ENCODE measurements at places on chromosomes 7 and 10. TPM values are rescaled to one million over a fixed set of nuclear protein-coding genes. Genes with fewer than 3 reads are reported as not detected.

The GIMAP5 gene
- 30.0 TPM for total RNA-seq

The TEX36 gene
- not detected for total RNA-seq

The ATP5F1C gene
- 269 TPM for total RNA-seq

The CDC123 gene
- 47.7 TPM for total RNA-seq

The MSMB gene
- not detected for total RNA-seq

The ERVW-1 gene
- total RNA-seq, result not detected

The CLCN1 gene
- total RNA-seq, result 0.35 TPM

GRCh38 chr10:49781247-49781646 lies 19.1 kb upstream of the OGDHL start:
- no peak for DNase-seq

DNA sequence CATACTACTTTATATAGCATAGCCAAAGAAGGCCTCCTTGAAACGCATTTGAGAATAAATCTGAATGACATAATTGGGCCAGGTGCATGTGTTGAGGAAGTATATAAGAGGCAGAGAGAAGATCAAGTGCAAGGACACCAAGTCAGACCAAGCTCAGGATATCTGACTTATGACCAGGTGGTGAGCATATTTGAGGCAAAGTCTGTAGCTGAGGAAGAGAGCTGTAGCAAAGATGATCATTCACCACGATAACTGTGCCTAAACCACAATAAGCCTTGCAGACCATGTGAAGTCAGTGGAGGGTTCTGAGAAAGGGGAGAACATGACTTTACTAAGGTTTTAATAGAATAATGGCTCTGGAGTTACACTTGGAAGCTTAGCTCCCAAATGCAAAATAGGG lies 292.3 kb downstream of the SORCS1 start:
- DNase-seq, result no peak

DNA sequence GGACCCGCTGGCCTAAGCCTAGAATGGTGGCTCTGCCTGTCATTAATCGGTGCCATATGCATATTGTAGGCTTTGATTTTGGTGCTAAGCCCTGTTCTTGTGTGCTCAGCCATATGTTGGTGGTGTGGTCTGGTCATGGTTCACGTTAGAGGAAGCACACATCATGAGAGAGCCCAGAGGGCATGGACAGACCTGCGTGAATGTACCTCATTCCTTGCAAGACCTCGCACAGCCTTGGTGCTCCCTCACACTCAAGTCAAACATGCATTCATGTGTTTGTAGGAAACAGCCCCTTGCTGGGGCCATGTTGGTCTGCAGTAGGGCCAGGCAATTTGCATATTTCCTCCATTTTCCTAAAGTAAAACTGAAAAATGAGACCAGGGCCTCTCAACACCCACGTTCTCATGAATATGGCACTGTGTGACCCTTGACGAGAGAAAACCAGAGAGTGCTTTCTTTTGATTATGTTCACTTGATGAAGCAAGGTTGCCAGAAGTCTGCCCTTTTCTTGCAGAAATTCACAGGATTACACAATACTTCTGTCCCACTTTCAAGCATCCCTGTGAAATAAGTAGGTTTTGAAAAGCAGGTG lies 268.7 kb downstream of the CELF2 start:
- DNase-seq, result no peak

GRCh38 chr7:73971704-73972341 lies 56.1 kb upstream of the ELN start:
- no peak for DNase-seq

DNA sequence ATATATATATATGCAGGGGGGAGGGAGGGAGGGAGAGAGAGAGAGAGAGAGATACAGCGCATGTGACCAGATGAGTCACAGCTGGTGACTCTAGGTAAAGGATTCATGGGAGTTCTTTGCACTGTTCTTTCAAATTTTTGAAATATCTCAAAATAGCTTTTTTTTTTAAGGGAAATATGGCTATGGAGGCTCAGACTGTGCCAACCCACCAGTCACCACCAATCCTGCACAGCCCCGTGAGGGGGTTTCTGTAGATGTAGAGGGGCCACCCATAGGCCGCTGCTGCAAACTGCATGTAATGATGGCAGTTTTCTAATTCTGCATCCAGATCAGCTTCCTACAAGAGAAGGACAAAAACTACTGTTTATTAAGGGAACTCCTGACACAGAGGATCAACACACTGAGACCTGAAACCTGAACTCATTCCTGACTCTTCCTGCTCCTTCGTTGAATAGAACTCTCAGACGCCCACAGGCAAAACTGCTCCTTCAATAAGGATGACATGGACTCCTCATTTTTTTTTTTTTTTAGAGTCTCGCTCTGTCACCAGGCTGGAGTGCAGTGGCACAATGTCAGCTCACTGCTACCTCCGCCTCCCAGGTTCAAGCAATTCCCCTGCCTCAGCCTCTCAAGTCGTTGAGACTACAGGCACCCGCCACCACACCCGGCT lies 17.3 kb downstream of the DAGLB start:
- DNase-seq, result no peak

- no peak for DNase-seq
These were observed 2.2 kb upstream of the FZD8 start for GRCh38 chr10:35644050-35644950.

DNA sequence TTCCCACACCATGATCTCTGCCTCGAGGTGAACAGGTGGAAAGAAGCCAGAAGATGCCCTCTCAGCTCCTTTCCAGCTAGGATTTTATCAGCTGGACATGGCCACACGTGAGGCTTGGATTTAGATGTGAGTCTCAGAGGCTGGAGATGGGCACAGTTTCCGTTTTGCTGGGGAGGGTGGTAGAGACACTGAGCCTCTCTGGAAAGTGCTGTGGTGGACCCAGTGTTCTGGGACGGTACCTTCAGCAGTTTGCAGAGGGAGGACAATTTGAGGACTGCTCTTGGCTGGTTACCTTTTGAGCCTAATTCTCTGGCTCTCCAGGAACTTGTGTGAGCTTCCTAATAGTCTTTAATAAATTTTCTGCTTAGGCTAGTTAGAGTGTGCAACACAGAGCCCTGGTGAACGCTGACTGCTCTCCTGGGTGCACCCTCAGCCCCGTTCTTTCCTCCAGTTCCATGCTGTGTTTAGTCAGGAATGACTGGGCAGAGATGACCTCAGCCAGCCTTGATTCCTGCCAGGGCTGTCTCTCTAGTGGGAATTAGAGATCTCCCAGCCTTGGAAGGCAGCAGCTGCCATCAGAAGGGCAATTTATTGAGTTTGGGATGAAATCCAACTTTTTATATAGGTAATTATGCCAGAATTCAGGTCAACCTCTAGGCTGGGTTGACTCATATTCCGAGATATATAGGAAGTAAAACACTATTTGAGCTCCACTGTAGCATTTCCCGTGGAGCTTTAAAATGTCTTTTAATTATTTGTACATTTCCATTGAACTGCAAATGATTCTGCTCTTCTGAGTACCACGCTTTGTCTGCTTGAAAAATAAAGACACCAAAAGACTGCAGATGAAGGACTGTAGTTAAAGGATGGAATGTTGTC lies 103.9 kb downstream of the GATA3 start:
- no peak for DNase-seq

DNA sequence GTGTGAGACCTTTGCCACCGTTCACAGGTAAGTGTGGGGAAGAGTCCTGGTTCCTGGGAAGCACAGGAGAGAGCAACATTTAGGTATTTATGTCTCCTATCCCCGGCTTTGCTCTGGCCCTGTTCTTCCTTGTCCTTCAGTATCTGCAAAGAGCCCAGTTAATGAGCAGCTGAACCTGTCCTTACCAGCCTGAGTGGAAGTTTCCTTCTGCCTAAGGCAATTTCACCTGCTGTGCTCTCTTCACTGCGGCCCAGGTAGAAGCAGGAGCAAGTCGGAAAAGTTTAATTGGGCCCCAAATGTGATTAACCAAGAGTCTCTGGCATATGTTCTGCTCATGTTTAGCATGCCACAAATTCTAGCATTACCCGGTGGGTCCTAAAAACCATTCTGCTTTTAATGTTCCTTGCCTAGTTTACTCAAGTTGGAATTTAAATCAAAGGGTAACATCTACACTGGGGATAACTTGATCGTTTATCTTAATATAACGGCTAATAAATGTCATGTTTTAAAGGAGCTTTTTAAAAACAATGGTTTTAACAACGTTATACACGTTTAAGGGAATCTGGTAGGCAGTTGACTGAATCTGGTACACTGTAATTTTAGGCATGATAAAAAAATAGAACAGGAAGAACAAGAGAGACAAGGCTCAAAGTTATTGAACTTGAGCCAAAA lies 817.1 kb downstream of the TYW1 start:
- peak; percentile 13 for DNase-seq

DNA sequence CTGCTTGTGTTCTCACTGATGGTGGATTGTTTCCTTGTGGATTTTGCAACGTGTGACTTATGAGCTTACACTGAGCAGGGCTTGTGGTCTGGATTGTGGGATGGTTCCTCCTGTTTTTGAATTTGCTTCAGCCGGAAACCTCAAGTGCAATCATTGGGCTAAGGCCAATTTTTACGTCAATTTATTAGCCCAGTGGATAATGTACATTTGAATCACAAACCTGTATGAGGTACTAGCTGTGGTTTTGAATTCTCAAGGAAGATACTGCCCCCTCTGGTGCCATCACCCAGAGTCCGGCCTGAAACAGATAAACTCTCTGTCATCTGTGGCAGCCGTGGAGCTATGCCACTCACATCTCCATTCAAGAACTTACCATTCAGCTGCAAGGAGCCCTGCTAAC lies 7.3 kb upstream of the ZNF777 start:
- no peak for DNase-seq

GRCh38 chr7:12715372-12716133 lies 28.1 kb downstream of the ARL4A start:
- DNase-seq, result peak; percentile 55

- DNase-seq, result peak; percentile 2
These were observed 157.0 kb upstream of the MKLN1 start for GRCh38 chr7:131170440-131171271.

GRCh38 chr10:48287417-48288391 lies 13.2 kb upstream of the FRMPD2 start:
- no peak for DNase-seq

- DNase-seq, result no peak
These were observed 66.5 kb downstream of the ADD3 start for GRCh38 chr10:110074298-110074697.

DNA sequence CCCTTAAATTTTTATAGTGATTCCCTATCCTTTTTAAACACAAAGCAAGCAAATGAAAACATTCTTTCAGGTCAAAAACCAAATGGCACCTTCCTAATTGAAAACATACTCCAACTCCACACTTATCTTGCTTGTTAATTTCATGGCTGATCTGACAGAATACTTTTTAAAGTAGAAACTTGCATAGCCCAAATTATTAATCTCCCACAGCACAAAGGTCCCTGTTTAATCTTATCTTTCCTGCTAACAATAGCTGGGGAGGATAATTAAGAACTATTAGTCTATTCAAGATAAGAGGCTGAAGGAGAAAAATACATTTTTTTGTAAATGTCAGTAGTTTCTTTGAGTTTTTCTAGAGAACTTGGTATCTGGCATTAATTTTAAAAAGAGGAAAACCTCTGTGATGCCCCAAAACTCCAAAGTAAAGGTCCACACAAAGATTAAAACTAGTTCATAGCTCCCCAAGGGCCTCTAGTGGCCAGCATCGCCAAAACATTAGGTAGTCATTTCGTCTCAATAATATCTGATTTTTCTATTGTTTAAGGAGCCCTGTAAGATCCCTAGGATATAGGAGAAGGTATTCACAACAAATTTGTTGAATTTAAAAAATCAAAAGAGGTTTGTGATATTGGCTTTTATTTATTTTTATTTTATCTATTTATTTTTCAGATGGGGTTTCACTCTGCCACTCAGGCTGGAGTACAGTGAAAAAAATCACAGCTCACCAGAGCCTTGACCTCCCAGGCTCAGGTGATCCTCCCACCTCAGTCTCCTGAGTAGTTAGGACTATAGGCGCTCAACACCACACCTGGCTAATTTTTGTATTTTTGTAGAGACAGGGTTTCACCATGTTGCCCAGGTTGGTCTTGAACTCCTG lies 14.7 kb downstream of the CDNF start:
- peak; percentile 63 for DNase-seq

DNA sequence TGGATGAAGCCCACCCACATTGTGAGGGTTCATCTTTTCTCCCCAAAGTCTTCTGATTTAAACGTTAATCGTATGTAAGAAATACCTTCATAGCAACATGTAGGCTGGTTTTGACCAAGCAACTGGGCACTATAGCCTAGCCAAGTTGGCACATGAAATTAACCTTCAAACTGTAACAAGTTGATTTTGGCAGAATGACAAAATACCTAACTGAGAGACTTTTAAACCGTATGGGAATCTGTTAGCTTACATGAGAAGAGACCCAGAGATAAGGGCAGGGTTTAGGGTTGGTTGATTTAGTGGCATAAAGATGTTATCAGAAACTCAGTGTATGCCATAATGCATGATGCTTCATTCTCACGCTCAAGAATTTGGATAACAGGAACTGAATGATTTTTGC lies 69.5 kb downstream of the CDK13 start:
- no peak for DNase-seq
